ENCODE measurements at places on chromosomes 5 and 9.

GRCh38 chr5:156137071-156137869, 189.7 kb upstream of the SGCD start:
- H3K27ac ChIP-seq: no peak overlapping the region
- ATAC-seq: no peak
- no peak overlapping the region for H3K4me3 ChIP-seq
- H3K27me3 ChIP-seq: no peaks in the 10 kb centered on the region

GRCh38 chr9:14941501-14942405, 31.5 kb upstream of the FREM1 start:
- H3K27me3 ChIP-seq: no peaks in the 10 kb centered on the region
- no peak overlapping the region for H3K27ac ChIP-seq
- no peak for ATAC-seq
- H3K36me3 ChIP-seq: no peaks in the 10 kb centered on the region
- no peaks in the 10 kb centered on the region for H3K4me1 ChIP-seq

DNA sequence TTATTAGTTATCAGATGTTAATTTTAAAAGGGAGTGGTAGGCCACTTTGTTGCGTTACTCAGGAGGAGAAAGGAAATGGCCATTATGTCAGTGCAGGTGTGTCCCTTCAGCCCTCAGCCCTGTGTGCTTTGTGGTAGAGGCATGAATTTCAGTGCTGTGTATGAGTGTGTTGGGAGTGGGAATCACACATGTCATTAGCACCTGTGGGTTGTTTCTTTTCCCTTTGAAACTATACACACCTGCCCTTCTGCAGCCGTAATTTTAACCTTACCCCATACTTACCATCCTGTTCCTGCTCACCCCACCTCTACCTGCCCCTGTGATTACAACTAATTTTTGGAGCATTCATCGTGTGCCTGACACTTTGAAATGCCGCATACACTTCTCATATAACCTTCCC, 156.4 kb downstream of the ARHGAP26 start:
- ATAC-seq: no peak
- no peak overlapping the region for H3K4me3 ChIP-seq

GRCh38 chr5:81134066-81134465, 99.1 kb upstream of the CKMT2 start:
- no peaks in the 10 kb centered on the region for H3K36me3 ChIP-seq
- no peak overlapping the region for H3K27ac ChIP-seq
- no peaks in the 10 kb centered on the region for H3K4me1 ChIP-seq
- ATAC-seq: no peak
- H3K27me3 ChIP-seq: peaks cover 8% of the 10 kb centered on the region

- H3K4me1 ChIP-seq: peaks cover 93% of the 10 kb centered on the region
- H3K27me3 ChIP-seq: no peaks in the 10 kb centered on the region
- peak overlapping the region; percentile 88 for H3K27ac ChIP-seq
- no peak for ATAC-seq
- peak overlapping the region; percentile 85 for H3K4me3 ChIP-seq
Measured at GRCh38 chr5:151075698-151076331, 5.0 kb downstream of the TNIP1 start.

- H3K36me3 ChIP-seq: peaks cover 79% of the 10 kb centered on the region
- H3K27ac ChIP-seq: no peak overlapping the region
- H3K4me1 ChIP-seq: no peaks in the 10 kb centered on the region
- H3K4me3 ChIP-seq: no peak overlapping the region
- ATAC-seq: no peak
Measured at GRCh38 chr9:113186137-113186755, 34.8 kb downstream of the FKBP15 start.

GRCh38 chr9:83355729-83356151, 182.5 kb downstream of the FRMD3 start:
- no peaks in the 10 kb centered on the region for H3K4me1 ChIP-seq
- ATAC-seq: no peak
- no peak overlapping the region for H3K27ac ChIP-seq
- no peaks in the 10 kb centered on the region for H3K36me3 ChIP-seq
- no peaks in the 10 kb centered on the region for H3K27me3 ChIP-seq

- peaks cover 45% of the 10 kb centered on the region for H3K27me3 ChIP-seq
- peaks cover 31% of the 10 kb centered on the region for H3K4me1 ChIP-seq
- no peak overlapping the region for H3K27ac ChIP-seq
- ATAC-seq: no peak
Measured at GRCh38 chr5:6490693-6491092, 42.0 kb downstream of the UBE2QL1 start.

DNA sequence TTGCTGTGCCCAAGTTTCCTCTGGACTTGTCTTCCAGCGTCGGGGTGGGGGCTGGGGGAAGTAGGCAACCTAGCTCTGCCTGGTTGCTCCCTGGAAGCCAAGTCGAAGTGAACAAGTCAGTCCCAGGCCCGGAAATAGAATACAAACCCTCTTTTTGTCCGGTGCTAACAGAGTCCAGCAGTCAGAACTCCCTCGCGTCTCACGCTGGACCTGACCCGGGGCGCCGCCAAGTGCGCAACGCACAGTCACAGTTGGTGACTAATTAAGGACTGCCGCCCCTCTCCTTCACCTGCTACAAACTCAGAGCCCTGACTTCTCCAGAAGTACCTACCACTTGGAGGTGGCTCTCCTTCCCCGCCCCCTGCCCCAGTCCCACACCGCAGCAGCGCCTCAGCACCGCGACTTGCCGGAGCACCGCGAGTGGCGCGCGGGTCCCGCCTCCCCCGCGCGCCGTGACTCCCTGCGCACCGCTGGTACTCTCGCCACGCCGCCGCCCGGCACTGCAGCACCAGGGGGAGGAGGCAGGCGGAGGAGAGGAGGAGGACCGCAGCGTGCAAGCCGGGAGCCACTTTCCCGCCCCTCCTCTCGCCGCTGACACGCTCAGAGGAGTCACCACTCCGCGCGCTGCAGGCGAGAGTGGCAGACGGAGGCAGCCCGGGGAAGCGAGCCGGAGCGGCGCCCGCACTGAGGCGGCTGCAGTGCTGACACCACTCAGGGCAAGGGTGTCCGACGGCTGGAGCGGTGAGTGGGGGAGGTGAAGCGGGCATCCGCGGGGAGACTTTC, at the start of gene SV2C:
SV2C (plus strand) TSS at position 612 of the 783 bp plus-strand sequence. CDS start 48,368 bp downstream, outside the sequence.
- peak; percentile 51 for ATAC-seq
- H3K27ac ChIP-seq: no peak within 1 kb of the TSS
- no peaks in the 10 kb centered on the region for H3K36me3 ChIP-seq
- H3K4me3 ChIP-seq: peak within 1 kb of the TSS; percentile 78
- peaks cover 34% of the 10 kb centered on the region for H3K4me1 ChIP-seq

- no peak overlapping the region for H3K4me3 ChIP-seq
- H3K27ac ChIP-seq: no peak overlapping the region
- H3K4me1 ChIP-seq: no peaks in the 10 kb centered on the region
- H3K36me3 ChIP-seq: no peaks in the 10 kb centered on the region
Measured at GRCh38 chr9:78574354-78575045, 277.6 kb downstream of the PSAT1 start.

- no peaks in the 10 kb centered on the region for H3K27me3 ChIP-seq
- peak overlapping the region; percentile 36 for H3K4me3 ChIP-seq
- peaks cover 9% of the 10 kb centered on the region for H3K4me1 ChIP-seq
- H3K27ac ChIP-seq: no peak overlapping the region
- no peaks in the 10 kb centered on the region for H3K36me3 ChIP-seq
Measured at GRCh38 chr5:86971034-86971571, 296.6 kb upstream of the RASA1 start.

DNA sequence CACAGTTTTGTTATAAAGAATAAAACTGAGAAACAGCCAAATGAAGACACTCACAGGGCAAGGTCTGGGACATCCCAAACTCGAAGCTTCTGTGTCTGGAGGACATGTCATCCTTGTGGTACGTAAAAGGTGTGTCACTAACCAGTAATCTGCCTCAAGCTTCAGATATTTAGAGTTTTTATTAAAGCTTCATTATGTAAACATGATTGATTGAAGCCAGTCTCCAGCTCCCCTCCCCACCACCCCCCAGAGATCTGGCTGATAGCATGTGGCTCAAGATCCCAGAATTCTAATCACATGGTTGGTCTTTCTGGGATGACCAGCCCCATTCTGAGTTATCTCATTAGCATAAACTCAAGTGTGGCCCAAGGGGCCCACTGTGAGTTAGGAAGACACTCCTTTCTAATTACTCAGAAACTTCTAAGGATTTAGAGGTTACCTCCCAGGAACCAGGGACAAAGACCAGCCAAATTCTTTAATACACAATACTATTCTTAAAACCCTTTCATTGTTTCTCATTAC, 31.4 kb upstream of the ERAP1 start:
- peaks cover 10% of the 10 kb centered on the region for H3K27me3 ChIP-seq
- H3K36me3 ChIP-seq: no peaks in the 10 kb centered on the region
- H3K4me1 ChIP-seq: peaks cover 14% of the 10 kb centered on the region
- H3K27ac ChIP-seq: no peak overlapping the region
- H3K4me3 ChIP-seq: no peak overlapping the region
- no peak for ATAC-seq
